A673 (cell line): ENCODE measurements at places on chromosomes 12 and 14. TPM values are rescaled to one million over a fixed set of nuclear protein-coding genes. Genes with fewer than 3 reads are reported as not detected.

GRCh38 chr12:112828541-112828940, 37.0 kb downstream of the RPH3A start:
- no peaks in the 10 kb centered on the region for H3K36me3 ChIP-seq
- no peak overlapping the region for H3K27ac ChIP-seq
- H3K4me1 ChIP-seq, result no peaks in the 10 kb centered on the region
- no peak overlapping the region for H3K4me3 ChIP-seq
- no peak for DNase-seq

- no peaks in the 10 kb centered on the region for H3K27me3 ChIP-seq
- H3K4me1 ChIP-seq, result no peaks in the 10 kb centered on the region
- no peak for DNase-seq
- H3K27ac ChIP-seq, result no peak overlapping the region
Measured at GRCh38 chr14:104659764-104660523, 29.5 kb upstream of the INF2 start.

DNA sequence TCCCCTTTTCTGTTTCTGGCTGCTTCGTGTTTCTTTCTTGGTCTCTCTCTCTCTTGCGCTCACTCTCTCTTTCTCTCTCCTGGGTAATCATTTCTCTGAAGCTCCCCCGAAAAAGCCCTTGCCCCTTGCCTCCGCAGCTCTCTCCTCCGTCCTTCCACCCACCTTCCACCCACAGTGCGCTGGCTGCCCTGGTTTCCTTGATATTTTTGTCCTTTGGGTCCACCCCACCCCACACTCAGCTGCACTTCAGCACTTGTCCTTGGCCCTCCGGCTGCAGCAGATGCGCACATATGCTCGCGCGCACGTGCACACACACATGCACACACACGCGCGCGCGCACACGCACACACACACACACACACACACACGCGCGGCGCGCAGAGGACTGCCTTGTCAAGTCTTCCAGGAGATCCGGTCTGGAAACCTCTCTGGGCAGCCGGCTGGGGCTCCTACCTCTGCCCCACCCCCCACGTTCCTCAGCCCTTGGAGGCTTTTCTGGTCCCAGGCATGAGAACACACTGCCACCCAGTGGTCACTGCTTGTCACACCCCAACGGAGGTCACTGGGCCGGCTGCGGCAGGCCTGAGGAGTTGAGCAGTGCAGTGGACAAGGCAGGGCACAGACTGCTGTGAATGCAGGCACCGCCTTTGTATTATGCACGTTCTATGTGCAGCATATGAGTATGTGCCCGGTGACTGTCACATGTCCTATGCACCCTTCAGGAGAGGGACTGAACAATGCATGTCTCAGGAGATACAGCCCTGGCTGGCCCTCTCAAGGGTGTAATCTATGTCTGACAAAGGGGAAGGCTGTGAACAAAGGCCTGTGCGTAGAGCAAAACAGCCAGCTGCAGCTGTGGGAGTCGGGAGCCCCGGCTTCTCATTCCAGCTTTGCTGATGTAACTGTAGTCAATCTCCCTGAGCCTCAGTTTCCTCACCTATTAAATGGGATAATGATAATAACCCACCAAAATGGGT, 6.5 kb downstream of the LAG3 start:
- no peaks in the 10 kb centered on the region for H3K27me3 ChIP-seq
- H3K27ac ChIP-seq, result peak overlapping the region; percentile 29
- DNase-seq, result peak; percentile 93
- H3K4me1 ChIP-seq, result peaks cover 8% of the 10 kb centered on the region

DNA sequence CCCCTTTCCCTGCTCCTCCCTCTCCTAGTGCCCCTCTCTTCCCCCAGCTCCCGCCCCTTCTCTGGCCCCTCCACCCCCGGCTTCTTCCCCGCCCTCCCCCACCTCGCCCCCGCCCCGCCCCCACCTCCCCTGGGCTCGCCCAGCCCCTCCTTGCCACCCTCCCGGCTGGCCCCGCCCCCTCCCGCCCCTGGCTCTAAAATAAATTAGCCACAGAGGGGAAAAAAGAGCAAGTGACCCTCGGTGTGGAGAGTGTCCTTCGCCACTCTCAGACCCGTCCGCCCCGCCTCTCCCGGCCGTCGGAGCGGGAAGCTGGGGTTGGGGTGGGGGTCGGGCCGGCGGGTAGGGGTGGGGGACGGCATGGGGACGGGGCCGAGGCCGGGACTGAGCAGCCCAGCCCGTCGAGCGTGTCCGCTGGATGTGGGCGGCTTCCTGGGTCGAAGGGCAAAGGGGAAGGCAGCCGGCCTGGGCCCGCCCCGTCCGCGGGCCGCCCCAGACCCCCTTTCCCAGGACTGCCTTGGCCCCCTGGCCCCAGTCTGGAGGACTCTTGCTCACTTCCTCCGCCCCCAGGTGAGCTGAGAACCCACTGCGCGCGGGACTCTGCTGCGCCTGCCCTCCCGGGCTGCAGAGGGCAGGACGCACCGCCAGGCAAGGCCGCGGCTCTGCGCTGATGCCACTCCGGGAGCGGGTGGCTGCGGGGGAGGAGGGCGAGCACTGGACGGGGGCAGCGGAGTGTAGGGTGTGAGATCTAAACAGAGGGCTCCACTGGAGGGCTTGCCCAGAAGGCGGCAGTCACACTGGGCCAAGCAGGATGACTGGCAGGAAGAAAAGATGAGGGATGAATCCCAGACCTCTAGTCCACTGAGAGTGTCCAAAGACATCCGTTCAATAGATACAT, 570 bp upstream of the FIGNL2 start:
- peaks cover 6% of the 10 kb centered on the region for H3K4me1 ChIP-seq
- DNase-seq, result no peak

DNA sequence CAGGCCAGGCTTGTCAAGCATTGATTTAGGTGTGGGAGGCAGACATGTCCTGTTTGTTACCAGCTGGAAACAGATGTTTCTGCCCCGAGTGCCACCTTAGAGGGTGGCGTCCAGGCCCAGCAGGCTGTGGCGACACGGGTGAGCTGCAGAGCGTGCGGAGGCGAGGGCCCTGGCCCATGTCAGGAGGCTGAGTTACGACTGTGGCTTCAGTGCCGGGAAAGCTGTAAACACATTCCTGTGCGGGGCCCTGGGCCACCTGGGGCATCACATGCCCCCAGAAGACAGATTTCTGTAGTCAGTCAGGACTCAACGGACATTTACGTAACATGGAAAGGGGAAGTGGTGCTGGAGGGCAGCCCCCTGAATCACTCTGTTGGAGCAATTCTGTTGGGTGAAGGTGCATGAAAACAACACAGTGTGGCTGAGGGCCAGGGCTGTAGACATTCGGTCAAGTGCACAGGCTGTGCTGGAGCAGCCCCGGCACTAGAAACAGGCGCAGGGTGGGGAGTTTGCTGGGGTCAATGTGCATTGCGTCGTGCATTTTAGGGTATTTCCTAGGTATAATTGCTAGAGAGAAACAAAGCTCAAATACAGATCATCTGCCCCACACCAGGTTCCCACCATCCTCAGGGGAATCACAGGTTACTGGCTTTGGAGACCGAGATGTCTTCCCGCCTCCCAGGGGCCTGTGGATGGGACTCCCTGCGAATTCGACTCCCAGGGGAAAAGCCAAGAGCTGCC, 291.8 kb downstream of the TMEM121 start:
- H3K4me1 ChIP-seq, result no peaks in the 10 kb centered on the region
- H3K27ac ChIP-seq, result no peak overlapping the region
- peaks cover 61% of the 10 kb centered on the region for H3K27me3 ChIP-seq
- no peak for DNase-seq
- no peaks in the 10 kb centered on the region for H3K36me3 ChIP-seq
- H3K4me3 ChIP-seq, result no peak overlapping the region

DNA sequence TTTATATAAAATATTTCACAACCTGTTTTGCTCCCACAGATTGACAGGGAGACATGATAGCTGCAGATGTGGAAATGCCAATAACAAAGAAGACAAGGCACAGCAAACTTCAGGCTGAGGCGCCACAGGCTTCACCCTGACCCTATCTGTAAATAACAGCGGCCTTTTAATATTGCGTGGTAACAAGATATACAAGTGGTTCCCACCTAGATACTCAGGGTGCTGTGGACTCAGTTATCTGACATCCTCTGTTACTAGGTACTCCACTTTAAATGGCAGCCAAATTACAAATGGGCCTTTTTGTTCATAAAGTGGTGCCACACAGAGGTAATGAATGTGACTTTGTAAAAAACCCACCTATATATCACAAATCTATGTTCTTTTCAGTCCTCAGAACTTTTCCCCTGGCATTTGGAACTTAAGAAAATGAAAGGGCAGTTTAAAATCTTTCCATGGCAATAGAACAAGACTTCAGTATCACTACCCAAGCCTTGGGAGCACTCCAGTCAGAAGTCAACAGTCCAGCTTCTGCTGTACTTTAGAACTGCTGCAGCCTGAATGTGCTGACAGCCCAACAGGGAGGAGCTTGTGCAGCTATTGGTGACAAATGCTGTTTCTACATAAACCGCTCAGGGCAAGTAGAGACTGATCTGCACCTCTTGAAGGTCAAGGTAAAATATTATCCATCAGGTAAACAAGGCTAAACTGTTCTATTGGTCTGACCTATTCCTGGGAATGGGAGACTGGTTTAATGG, 86.2 kb upstream of the DCD start:
- no peak overlapping the region for H3K4me3 ChIP-seq
- DNase-seq, result no peak
- no peaks in the 10 kb centered on the region for H3K36me3 ChIP-seq
- no peaks in the 10 kb centered on the region for H3K4me1 ChIP-seq

- peak overlapping the region; percentile 86 for H3K4me3 ChIP-seq
- H3K27me3 ChIP-seq, result no peaks in the 10 kb centered on the region
- H3K27ac ChIP-seq, result peak overlapping the region; percentile 99
- peaks cover 12% of the 10 kb centered on the region for H3K36me3 ChIP-seq
- H3K4me1 ChIP-seq, result peaks cover 31% of the 10 kb centered on the region
Measured at GRCh38 chr14:67358924-67359774, 455 bp downstream of the ATP6V1D start.

PZP gene
- total RNA-seq, result not detected in 2 replicates

GTF2H3 gene
- total RNA-seq, result 44.9 and 45.9 TPM in 2 replicates
